Naive thymus-derived CD8-positive, alpha-beta T cell (primary cell): ENCODE measurements at places on chromosomes 6 and 20.

DNA sequence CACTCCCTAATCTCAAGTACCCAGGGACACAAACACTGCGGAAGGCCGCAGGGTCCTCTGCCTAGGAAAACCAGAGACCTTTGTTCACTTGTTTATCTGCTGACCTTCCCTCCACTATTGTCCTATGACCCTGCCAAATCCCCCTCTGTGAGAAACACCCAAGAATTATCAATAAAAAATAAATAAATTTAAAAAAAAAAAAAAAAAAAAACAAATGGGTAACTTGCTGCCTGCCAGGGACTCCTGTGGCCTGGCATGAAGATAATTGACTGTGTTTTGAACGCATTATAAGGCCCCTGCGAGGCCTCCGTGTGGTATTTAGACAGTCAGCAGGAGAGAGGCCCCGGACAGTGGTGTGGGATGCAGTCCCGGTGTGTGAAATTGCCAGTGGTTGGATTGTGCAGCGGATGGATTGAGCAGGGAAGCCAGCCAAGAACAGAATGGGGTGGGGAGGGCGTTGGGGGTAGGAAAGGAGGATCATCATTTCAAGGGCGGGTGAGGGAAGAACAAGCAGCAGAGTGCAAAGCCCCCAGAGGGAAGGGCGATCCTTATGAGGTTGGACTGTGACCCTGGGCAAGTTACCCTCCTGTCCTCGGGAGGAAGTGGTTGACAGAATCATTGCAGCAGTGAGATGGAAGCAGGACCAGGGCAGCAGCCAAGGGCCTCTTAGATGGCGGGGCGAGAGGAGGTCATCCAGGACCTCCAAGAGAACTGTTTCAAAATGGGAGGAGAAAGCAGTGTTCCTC is 43.3 kb downstream of the PPARD start:
- DNase-seq, result no peak

DNA sequence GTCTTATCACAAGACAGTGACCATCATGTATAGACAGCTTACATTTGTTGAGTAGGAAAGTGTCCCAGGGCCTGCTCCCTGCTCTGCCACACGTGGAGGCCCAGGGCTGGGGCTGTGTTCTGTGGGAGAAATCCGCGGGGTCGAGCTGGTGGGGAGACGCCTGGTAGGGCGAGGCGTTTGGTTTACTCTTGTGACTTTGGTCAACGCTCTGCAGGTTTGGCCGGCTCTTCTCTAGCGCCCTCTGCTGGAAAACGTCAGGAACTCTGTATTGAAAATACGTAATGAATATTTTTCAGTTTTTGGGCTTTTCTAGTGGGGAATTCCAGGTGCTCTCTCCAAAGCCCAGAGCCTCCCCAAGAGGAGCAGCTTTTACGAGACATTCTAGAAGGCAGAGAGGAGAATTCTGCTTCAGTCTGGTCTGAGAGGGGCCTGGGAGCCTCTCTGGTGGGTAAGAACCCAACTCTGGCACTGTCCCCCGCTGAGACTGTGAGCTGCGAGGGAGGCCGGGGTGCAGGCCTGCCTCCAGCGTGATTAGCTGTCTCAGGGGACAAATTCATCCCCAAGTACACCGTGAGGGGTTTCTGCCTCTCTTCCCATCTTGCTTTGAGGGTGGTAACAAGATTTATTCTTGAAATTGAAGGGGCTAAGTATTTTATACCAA is 112.6 kb upstream of the RALGAPA2 start:
- DNase-seq, result peak; percentile 43

GRCh38 chr20:49318091-49318429 is 40.2 kb upstream of the ZNFX1 start:
- DNase-seq, result no peak

DNA sequence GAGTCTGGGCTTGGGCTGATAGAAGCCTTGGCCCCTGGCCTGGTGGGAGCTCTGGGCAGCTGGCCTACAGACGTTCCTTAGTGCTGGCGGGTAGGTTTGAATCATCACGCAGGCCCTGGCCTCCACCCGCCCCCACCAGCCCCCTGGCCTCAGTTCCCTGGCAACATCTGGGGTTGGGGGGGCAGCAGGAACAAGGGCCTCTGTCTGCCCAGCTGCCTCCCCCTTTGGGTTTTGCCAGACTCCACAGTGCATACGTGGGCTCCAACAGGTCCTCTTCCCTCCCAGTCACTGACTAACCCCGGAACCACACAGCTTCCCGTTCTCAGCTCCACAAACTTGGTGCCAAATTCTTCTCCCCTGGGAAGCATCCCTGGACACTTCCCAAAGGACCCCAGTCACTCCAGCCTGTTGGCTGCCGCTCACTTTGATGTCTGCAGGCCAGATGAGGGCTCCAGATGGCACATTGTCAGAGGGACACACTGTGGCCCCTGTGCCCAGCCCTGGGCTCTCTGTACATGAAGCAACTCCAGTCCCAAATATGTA is 957 bp upstream of the VEGFA start:
- DNase-seq, result no peak
